ENCODE measurements at places on chromosomes 7 and 10.
A peak's percentile ranks its signal among the peaks of the same experiment; 100 is the strongest.

DNA sequence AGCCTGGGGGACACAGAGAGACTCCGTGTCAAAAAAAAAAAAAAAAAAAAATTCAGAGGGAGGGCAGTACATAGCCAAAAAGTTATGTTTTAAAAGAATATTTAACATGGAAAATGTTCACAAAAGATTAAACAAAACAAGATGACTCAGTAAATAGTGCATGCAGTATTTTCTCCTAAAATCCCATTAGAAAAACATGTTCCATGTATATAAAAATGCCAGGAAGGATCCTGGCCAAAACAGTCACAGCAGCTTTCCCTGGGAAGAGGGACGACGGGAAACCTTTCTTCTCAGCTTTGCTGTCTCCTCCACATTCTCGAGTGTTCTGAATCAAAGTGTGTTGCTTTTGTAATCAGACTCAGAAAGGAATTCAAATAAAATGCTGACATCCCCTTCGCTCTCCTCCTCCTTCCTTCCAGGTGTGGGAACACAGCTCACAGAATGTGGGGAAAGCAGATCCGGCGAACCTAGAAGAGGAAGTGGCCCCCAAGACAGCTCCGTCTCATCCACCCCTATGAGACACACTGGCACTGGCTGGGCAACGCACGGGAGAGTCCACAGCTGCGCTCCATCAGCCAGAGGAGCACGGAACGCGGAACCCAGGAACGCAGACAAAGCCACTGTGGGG lies 139.4 kb downstream of the MAD1L1 start:
- no peak for DNase-seq

DNA sequence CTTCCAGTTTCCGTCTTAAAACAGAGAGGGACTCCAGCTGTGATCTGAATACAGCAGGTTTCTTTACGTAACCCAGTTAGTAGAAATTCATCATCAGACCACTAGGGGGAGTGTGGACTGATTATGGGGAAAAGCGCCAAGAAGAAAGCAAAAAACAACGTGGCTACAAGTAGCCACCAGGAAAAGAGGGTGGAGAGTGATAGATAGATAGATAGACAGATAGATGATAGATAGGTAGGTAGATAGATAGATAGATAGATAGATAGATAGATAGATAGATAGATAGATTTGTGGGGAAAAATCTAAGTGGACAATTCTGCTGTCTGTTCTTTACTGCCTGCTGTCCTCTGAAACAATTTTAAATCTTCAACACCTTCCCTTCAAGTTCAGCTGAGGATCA lies 12.7 kb upstream of the AKR1B10 start:
- DNase-seq: peak; percentile 80

GRCh38 chr10:109956454-109957091 lies 33.3 kb upstream of the XPNPEP1 start:
- peak; percentile 15 for DNase-seq

- no peak for DNase-seq
These were observed 133.1 kb upstream of the ADAM12 start for GRCh38 chr10:126521399-126521798.

- DNase-seq: no peak
These were observed 18.0 kb upstream of the DLG5 start for GRCh38 chr10:77944519-77944918.

- no peak for DNase-seq
These were observed 31.4 kb upstream of the AQP1 start for GRCh38 chr7:30880125-30880720.

GRCh38 chr10:125551247-125551646 lies 131.7 kb downstream of the TEX36 start:
- no peak for DNase-seq

DNA sequence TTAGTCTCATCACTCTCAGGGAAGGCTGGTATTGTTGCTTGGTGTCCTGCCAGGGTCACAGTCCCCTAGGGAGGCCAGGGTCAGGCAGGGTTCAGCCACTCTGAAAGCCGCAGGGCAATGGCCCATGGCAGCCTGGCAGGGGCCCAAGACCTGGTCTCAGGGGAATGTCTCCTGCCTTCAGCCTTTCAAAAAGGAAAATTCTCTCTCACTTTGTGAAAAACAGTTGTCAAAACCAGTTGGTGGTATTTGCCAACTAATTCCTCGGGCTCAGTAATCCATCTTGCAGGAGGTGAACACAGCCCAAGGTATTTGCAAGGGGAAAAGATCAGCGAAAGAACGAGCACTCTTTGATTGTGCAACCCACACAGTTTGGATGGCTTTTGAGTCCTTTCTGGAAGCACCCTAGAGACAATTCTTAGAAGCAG lies 101.5 kb downstream of the JCAD start:
- DNase-seq: no peak

DNA sequence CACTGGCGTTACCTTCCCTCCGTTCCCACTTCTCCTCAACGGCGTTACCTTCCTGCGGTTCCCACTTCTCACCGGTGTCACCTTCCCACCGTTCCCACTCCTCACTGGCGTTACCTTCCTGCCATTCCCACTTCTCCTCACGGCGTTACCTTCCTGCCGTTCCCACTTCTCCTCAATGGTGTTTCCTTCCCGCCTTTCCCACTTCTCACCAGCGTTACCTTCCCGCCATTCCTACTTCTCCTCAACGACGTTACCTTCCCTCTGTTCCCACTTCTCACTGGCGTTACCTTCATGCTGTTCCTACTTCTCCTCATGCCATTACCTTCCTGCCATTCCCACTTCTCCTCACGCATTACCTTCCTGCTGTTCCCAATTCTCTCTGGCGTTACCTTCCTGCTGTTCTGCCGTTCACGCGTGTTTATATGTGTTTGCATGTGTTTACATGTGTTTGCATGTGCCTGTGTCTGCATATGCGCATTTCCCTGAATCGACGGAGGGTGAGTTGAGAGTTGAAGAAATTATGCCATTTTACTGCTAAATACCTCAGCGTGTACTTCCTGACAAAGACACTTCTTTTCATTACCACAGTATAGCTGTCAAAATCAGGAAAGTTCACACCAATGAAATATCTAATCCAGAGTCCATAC lies 23.2 kb upstream of the CFAP46 start:
- DNase-seq: no peak

GRCh38 chr7:139783647-139784385 lies 6.0 kb upstream of the HIPK2 start:
- peak; percentile 36 for DNase-seq

GRCh38 chr7:81611040-81611439 lies 158.8 kb downstream of the HGF start:
- DNase-seq: no peak

DNA sequence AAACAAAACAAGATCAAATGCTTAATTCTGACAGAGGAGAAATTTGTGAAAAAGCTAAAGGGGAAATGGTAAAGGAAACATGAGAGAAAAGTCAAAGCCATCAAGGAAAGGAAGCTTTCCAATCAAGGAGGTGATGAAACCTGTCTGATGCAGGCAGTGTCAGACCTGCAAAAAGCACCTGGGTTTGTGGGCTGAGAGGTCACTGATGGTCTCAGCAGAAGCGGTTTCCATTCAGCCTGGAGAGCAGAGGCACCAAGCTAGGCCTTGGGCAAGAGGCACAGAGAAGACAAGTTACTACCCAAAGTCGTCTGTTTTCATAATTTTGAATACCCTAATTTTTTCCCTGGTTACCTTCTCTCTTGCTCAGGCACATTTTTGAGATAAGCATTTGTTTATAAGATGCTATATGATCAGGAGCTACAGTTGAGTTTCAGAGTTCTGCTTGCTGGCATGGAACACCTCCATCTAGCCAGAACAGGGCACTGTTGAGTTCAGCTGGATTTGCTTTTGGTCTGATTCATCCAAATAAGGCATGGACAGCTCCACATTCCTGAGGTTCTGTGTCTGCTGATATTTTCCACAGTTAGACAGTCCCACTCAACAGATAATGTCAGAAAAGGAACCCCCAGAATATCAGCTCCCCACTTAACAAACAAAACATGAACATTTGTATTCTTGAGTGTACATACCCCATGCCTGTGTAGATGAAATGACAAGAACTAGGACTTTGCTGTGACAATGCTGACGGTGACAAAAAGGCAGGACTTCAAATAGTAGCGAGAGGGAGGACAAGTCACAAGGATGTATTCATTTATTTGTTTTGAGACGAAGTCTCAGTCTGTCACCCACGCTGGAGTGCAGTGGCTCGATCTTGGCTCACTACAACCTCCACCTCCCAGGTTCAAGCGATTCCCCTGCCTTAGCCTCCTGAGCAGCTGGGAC lies 4.9 kb upstream of the PPIA start:
- DNase-seq: no peak

DNA sequence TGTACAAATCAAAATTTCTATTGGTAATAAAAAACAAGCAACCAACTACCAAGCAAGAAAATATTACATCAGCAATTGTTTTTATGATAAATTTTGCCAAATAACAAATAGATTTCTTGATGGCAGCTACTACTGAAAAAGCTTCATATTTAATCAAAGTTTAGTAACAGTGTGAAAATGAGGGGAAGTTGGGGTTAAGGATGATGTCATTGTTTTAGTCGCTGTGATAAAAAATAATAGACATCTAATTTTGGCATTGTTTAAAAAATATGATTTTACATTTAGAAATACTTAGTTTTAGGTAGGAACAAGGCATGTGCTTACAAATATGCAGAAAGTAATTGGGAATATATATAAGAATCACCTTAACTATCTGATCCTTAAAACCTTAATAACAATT lies 145.9 kb downstream of the CNTNAP2 start:
- DNase-seq: no peak

DNA sequence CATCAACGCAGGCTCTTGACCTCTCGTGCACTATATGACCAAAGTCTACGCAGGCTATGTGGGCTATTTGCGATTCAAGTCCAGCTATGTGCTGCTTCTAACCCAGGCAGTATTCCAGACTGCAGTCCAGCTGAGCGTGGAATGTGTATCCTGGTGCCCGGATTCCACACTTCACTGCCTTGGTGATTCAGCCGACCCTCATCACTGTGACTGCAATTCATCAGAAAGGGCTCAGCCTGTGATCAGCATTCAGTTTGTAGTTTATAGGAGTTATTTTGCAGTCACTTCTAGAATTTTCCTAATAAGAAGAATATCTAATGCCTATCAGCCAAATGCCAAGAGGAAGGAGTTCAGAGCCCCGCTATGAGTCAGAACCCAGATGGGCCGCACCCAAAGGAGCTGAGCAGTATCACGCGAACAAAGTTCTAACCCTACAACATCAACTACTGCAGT lies 119.8 kb upstream of the LANCL2 start:
- DNase-seq: no peak

DNA sequence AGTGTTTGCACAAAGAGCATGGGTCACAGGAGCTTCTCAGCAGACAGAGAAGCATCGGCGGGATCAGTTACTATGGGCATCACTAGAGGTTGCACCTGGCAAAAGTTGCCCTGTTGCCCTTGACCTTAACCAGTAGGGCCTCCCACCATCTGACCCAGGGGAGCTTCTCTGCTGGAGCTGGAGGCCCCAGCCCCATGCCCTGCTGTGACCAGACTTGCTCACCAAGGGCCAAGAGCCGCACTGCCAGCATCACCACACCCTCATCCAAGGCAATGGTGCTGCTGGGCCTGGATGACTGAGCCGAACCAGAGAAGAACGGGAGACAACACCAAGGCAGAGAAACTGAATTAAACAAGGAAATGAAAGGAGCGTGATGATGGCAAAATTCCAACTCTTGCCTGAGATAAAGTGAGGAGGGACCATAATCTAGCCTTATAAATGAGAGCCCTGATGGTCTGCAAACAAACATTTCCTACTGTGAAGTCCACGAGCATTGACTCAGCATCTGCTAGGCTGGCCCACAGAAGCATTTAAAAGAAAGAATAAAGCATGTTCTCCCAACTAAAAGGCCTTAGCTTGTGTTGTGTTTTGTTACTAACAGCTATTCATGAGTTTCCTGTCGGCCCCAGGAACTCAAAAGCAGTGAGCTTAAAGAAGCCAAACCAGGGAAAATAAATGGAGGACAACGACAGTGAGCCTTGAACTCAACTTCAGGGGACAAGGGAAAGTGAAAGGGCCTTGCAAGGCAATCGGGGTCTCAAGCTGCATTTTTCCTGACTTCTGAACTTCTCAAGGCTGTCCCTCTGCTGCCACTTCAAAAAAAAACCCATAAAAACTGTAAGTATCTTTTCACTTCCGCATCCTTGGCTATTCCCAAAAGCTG lies 60.4 kb downstream of the AFAP1L2 start:
- peak; percentile 56 for DNase-seq

- DNase-seq: no peak
These were observed 34.6 kb downstream of the CHST3 start for GRCh38 chr10:71998840-71999194.

- DNase-seq: no peak
These were observed 61.4 kb downstream of the ST7 start for GRCh38 chr7:117014673-117015133.

DNA sequence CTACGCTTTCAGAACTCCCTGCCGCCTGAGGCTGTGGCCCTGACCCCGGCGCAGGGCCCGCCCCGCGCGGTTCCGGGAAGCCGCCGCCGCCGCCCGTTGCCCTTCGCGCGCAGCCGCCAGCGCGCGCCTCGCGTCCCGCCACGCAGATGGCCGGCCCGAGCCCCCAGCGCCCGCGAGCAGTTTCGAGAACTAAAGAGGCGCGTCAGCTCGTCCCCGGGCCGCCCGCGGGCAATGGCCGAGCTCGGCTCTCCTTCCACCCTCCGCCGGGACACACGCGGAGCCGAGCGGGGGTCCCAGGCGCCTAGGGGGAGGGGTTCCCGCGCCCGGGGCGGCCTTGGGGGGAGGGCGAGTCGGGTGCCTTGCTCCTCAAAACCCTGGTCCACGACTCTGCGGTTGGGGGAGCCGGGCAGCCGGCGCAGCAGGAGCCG lies 1.8 kb downstream of the HNRNPF start:
- peak; percentile 3 for DNase-seq

- no peak for DNase-seq
These were observed 94.1 kb downstream of the SGMS1 start for GRCh38 chr10:50529660-50530059.

DNA sequence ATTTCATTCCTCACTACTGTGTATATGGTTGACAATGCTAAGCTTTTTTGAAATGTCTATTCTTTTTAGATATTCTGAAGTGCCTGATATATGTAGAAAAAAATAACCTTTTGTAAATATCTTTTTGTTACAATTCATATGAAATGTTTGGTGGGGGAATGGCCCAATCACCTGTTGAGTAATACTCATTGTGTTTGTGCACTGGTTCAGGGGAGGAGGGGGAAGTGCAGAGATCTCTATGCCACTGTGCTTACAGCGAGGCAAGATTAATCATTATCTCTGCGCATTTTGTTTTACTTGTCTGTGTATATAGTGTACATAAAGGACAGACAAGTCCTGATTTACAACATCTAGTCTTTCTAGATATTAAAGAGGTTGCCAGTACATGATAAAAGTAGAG lies 25.2 kb downstream of the NUP42 start:
- DNase-seq: no peak

- no peak for DNase-seq
These were observed 452.7 kb downstream of the DPP6 start for GRCh38 chr7:154504918-154505317.

- DNase-seq: peak; percentile 37
These were observed 103.1 kb downstream of the HIPK2 start for GRCh38 chr7:139674752-139675126.

- DNase-seq: peak; percentile 24
These were observed 10.9 kb upstream of the LGI1 start for GRCh38 chr10:93746844-93747284.

- DNase-seq: no peak
These were observed 51.7 kb downstream of the BZW2 start for GRCh38 chr7:16697507-16698199.
